ENCODE measurements at places on chromosomes 6 and 20.

DNA sequence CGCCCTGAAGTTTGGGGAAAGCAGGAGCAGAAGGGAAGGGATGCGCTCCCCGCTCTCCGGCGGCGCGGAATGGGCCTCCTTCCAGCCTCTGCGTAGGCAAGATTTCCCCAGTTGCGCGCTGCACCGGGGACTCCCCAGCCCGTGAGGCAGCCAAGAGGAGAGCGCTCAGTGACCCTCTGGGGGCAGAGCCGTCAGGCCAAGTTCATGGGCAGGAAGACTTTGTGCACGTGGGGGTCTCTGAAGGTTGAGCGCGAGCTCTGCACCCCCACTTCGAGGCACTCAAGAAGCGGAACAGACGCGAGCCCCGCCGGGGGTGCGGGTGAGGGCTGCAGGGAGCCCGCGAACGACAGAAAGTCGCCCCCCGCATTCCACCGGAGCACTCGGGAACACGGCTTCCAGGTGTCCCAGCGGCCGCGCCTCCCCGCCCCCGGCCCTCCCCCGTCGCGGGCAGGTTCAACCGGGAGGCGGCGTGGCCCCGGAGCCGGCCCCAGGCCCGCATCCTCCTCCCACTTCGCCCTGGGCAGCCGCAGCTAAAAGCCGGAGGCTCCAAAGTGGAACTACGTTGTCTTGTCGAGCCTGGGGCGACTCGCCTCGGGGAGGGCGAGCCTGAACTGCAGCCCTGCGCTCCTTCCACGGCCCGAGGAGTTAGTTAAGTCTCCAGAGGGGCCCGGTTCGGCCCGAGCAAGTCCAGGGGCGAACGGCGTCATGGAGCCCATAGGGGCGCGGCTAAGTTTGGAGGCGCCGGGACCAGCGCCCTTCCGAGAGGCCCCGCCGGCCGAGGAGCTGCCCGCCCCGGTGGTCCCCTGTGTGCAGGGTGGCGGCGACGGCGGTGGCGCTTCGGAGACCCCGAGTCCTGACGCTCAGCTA lies at the start of gene PPP1R3G:
Gene PPP1R3G, plus strand, starts transcription at position 561 of the 867 bp plus-strand sequence. Its CDS starts 145 bp downstream, at position 706.
- DNase-seq: peak; percentile 56

DNA sequence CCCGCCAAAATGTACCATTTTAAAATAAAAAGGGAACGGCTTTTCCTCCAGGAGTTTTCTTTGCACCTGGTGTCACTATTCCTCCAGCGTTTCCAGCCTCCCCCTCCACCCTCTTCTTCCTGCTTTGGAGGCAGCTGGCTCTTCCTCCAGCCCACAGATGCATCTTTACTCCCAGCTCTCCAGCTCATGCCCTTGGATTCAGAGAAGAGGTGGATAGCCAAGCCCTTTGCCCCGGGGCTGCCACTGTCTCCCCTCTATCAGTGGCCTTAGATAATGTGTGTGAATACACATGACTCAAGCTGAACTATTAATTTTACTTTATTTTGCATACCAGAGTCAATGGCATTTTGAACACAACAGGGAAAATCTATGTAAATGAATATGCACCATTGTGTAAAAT lies 15.3 kb upstream of the CDH4 start:
- no peak for DNase-seq

DNA sequence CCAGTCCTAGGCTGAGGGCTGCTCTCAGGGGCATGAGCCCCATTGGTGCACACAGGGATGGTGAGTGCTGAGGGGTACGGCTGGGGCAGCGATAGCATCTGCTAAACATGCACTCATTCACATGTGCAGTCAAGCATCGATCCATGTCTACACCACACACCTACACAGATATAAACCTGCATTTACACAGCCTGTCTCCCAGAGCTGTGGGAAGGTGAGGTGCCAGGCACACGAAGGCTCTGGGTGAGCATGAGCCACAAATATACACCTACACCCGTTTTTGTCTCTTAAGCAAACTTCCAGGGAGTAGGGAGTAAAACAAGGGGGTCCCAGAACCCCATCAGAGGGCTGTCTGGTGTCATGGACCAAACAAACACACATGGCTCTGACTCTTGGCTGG lies 99.3 kb downstream of the GRM4 start:
- no peak for DNase-seq

DNA sequence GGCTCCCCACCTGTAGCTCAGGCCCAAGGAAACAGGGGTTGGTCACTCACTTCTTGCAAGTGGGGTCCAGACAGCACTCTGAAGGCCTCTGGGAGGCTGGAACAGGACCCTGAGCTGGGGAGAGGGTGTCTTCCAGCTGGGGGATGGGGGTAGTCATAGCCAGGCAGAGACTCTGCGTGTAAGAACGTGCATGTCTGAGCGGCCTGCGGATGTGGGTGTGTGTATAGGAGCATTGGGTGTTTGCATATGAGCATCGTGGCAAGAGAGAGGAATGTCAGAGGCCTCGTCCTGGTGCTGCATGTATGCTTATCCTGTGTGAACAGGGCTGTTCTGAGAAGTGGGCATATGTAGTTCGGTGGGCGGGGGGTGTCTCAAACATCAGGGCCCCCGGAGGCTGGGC lies 12.1 kb downstream of the BPIFB3 start:
- no peak for DNase-seq

DNA sequence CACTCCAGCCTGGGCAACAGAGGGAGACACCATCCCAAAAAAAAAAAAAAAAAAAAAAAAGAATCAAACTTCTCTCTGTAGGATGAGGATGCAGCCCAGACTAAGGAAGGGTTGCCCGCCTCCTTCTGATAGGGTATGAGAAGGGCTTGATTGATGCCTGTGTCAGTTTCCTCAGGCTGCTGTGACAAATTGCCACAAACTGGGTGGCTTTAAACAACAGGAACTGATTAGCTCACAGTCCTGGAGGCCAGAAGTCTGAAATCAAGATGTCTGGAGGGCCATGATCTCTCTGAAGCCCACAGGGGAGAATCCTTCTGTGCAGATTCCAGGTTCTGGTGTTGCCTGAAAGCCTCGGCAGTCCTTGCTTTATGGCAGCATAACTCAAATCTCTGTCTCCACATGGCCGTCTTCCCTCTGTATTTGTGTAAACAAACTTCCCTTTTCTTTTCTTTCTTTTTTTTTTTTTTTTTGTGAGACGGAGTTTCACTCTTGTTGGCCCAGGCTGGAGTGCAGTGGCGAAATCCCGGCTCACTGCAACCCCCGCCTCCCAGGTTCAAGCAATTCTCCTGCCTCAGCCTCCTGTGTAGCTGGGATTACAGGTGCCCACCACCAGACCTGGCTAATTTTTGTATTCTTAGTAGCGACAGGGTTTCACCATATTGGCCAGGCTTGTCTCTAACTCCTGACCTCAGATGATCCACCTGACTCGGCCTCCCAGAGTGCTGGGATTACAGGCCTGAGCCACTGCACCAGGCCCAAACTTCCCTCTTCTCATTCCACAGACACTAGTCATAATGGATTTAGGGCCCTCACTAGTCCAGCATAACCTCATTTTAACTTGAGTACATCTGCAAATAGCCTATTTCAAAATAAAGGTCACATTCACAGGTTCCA lies 11.2 kb upstream of the CDK19 start:
- no peak for DNase-seq

DNA sequence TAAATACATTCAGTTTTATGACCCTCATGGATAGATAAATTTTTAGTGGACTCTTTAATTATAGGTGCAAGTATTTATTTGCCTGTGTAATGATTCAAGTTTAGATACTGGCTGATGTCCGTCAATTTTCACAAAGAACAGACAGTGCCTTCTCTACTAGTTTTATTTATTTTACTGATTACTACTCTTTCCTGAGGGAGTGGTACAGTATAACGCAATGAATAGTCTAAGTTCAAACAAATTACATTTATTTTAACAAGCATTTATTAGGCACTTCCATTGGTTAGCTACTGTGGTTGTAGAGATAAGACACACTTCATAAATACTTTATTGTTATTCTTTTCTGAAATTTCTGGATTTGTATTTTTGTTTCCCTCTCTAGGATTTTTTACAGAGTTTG lies 74.3 kb downstream of the ADGRG6 start:
- DNase-seq: no peak

GRCh38 chr6:33683051-33683571 lies 28.4 kb downstream of the UQCC2 start:
- no peak for DNase-seq

GRCh38 chr6:169923468-169924464 lies 172.3 kb downstream of the ERMARD start:
- DNase-seq: no peak

DNA sequence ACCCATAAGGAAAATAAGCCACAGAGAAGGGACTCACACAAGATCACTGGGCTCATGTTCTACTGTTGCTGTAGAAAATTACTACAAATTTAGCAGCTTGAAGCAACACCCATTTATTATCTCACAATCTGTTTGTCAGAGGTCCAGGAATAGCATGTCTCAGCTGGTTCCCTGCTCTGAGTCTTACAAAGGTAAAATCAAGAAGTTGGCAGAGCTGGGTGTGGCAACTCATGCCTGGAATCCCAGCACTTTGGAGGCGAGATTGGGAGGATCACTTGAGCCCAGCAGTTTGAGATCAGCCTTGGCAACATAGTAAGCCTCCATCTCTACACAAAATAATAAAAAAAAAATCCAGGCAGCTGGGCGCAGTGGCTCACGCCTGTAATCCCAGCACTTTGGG lies 28.5 kb upstream of the ZNF831 start:
- DNase-seq: no peak

GRCh38 chr20:58096880-58097423 lies 131.5 kb downstream of the ANKRD60 start:
- DNase-seq: no peak

DNA sequence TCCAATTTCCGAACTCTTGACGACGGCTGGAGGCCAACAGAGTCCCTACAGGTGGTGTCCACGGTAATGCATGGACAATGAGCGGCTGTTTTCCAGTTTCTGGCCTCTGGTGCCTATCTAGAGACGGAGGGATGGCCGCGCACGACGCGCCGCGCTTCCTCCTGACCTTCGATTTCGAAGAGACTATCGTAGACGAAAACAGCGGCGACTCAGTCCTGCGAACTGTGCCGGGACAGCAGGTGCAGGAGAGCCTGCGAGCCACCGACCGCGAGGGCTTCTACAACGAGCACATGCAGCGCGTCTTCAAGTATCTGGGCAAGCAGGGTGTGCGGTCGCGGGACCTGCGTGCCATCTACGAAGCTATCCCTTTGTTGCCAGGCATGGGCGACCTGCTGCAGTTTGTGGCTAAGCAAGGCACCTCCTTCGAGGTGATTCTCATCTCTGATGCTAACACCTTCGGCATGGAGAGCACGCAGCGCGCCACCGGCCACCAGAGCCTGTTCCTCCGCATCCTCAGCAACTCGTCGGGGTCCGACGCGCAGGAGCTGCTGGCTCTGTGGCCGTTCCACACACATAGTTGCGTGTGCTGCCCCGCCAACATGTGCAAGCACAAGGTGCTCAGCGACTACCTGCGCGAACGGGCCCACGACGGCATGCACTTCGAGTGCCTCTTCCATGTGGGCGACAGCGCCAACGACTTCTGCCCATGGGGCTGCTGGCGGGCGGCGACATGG lies 169.4 kb downstream of the CDK19 start:
- DNase-seq: no peak

DNA sequence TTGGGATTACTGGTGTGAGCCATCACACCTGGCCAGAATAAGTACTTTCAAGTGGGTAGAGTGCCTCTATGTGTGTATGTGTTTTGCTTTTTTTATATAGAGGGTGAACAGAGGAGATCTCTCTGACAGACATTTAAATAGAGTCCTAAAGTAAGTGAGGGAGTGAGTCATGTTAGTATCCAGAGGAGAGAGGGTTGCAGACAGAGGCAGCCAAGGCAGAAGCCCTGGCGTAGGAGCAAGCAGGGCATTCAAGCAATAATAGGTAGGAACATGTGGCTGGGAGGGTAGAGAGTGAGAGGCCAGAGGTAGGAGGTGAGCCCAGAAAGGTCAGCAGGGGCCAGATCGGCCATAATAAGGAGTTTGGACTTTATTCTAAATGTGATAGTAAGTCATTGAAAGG lies 48.9 kb downstream of the PHF20 start:
- DNase-seq: no peak

DNA sequence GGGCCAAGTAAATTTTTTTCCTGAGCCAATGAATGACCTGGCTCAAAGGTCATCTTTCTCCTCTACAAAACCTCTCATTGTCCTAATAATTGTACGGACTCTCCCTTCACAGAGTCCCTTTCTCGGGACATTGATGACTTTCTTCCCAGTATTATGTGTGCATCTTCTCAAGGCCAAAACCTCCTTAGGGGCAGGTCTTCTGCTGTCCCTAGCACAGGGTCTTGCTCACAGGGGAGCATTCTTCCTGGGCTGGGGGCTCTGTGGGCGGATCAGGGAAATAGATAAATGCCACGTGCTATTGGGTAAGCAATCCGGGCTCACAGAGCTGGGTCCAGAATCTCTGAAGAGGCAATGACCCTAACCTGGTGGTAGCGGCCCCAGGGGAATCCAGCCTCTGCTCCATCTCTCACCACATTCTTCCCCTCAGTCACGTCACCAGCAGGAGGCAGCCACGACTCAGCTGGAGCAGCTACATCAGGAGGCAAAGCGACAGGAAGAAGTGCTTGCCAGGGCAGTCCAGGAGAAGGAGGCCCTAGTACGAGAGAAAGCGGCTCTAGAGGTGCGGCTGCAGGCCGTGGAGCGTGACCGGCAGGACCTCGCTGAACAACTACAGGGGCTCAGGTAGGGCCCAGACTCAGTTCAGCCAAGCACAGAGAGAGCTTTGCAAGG lies 23.5 kb downstream of the CEP250 start:
- no peak for DNase-seq

DNA sequence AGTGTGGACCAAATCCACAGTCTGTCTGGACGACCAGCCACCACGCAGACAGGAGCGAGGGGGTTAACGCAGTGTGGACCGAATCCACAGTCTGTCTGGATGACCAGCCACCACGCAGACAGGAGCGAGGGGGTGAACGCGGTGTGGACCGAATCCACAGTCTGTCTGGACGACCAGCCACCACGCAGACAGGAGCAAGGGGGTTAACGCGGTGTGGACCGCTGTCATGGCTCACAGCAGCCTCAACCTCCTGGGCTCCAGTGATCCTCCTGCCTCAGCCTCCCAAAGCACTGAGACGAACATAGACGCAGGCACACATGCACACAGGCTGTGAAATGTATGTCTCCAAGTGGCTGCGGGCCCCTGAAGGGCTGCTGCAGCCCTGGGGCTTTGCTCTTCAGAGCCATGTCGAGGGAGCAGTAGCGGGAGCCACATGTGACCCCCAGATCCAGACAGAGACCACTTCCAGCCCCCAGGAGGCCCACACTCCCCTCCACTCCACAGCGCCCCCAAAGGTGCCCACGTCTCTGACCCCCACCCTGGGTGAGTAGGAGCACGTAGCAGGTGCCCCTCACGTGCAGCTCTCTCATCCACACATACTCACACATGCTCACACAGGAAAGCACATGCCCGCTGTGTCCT lies 98.1 kb downstream of the YTHDF1 start:
- DNase-seq: no peak
